ENCODE measurements at places on chromosomes 2 and 18.

- no peak for DNase-seq
Observed at GRCh38 chr2:101754618-101755017, 57.1 kb downstream of the MAP4K4 start.

DNA sequence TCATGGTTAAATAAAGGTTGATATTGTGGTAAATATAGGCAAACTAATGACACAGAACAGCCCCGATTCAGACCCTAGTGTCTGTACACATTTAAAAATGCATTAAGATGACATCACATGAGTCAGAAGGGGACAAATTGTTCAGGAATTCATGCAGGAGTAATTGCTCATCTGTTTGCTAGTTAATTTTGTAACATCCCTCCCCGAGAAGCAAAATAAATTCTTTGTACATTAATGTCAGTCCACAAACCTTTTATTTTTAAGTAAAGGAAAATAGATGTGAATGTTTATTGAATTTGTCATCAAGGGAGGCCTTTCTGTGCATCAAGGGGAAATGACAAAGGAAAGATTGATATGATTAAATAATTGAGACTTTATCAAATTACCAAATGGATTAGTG lies 69.9 kb downstream of the SH3BP4 start:
- DNase-seq, result no peak

- DNase-seq, result no peak
Observed at GRCh38 chr2:240917009-240917683, 11.0 kb downstream of the CROCC2 start.

DNA sequence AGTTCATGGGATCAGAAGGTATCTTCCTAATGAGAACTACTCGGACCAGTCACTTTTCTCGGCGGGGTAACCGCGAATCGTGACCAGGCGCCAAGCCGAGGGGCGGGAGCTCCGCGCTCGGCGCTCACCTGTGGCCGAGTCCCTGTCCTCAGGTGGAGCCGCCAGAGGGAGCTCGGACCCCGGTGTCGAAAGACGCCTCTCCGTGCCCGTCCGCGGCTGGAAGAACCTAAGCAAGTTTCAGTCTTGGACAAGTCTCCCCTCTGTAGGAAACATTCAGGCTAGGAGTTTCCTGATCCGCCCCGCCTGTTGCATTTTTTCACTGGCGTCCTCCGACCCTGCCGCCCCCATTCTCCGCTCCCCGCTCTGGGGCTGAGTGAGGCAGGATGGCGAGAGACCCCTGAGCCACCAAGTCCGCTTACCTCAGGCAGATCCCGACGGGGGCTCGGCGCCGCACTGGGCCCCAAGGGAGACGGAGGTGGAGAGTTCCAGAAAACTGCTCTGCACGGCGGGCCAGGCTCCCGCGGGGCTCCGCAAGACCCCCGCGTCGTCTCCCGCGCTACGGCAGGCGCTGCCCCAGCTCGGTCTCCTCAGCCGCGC lies 480 bp downstream of the DSEL start:
- DNase-seq, result peak; percentile 24

GRCh38 chr18:66013969-66014368 lies 263.2 kb downstream of the CDH7 start:
- DNase-seq, result no peak

DNA sequence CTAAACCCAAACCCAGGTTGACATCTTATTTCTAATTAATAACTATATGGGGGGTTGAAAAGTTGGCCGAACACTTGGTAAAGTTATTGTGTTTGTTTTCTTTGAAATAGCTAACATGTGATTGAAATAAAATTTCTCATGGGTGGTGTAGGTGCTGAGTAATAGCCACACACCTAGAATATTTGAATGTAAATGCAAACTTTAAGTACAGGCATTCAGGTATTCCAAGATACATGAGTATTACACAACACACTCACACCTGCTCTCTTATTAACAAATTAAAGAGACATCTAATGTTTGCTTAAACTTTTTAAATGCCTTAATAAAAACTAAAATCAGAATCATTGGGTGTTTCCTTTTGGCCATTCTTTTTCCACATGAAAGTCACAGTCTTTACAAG lies 165.5 kb downstream of the EHBP1 start:
- DNase-seq, result no peak

DNA sequence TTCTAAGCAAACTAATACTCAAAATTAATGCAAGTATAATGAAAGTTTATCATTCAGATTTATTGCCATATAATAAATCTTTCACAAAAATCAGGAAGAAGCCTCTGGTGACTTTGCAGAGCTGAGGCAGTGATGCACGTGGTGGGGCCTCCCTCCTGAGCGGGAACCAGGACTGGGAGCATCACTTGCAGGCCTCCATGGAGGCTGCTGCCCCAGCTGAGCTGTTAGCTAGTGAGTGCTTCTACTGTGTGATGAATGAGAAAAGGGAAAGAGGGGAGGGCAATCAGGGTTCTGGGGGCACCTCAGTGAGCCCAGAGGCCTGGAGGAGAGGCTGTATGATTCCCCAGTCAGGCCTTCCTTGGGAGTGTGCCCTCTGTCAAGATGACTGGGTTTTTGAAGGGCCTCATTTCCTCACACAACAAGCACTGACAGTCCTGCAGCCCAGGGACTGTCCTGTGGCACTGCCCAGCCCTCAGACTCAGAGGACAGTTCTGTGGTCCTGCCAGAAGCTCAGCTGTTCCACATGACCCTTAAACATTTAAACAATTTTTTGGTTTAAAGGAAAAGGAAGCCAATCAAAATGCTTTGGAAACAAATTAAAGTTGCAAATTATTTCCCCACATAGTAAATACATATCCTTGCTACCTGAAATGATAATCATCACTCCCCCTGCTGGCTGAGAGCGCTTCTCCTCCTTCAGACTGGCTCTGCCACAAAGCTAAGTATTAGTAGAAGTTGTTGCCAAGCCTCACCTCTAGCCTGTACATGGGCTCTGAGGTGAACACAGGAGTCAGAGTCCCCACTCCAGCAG lies 90.9 kb upstream of the SMAD7 start:
- no peak for DNase-seq

- no peak for DNase-seq
Observed at GRCh38 chr2:42906557-42907411, 114.4 kb upstream of the HAAO start.

GRCh38 chr18:10892786-10893185 lies 256.6 kb downstream of the PIEZO2 start:
- DNase-seq, result no peak

DNA sequence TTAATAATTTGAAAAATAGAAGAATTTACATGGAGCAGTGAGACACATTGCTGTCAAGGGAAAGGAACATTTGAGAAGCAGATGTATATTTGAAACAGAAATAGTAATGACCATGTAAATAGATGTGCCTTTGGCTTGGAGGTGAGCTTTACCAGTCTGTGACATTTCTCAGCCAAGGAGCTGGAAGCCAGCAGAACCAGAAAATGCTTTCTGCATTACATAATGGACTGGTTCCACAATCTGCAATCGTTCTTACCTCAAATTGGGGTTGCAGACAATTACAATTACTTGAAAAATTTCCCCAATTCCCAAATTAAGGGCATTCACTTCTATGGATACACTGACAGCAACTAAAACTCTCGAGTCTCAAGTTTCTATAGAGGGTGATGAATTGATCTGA lies 59.7 kb downstream of the HNMT start:
- DNase-seq, result no peak

GRCh38 chr2:47174733-47175361 lies 19.7 kb upstream of the STPG4 start:
- no peak for DNase-seq

Measured in stimulated activated CD4-positive, alpha-beta T cell treated with anti-CD3 and anti-CD28 coated beads, Interleukin-15, amount 100 ng/mL, for 48 hours (primary cell).